ENCODE measurements at places on chromosomes 13 and 19.
A peak's percentile ranks its signal among the peaks of the same experiment; 100 is the strongest.

- no peak for DNase-seq
These were observed 625.7 kb upstream of the PCDH9 start for GRCh38 chr13:67855741-67856238.

GRCh38 chr13:22271903-22272302, 601.0 kb downstream of the FGF9 start:
- DNase-seq, result no peak

GRCh38 chr13:25771202-25771601, 280.6 kb downstream of the SHISA2 start:
- peak; percentile 24 for DNase-seq

GRCh38 chr19:41302624-41303351, 7.2 kb upstream of the CCDC97 start:
- DNase-seq, result no peak

GRCh38 chr19:45344621-45345505, 4.3 kb downstream of the KLC3 start:
- DNase-seq, result no peak

- no peak for DNase-seq
These were observed 405.3 kb upstream of the GPC6 start for GRCh38 chr13:92821324-92821723.

GRCh38 chr19:19421299-19421696, 15.8 kb downstream of the GATAD2A start:
- DNase-seq, result no peak

DNA sequence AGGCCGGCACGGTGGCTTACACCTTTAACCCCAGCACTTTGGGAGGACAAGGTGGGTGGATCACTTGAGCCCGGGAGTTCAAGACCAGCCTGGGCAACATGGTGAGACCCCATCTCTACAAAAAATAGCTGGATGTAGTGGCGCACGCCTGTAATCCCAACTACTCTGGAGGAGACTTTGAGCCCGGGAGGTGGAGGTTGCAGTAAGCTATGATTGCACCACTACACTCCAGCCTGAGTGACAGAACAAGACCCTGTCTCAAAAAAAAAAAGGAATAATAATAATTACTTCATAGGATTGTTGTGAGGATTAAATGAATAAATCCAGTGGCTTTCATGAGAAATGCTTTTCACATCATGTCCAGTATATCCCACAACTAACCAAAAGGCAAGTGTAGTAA, 8.0 kb downstream of the IGSF23 start:
- no peak for DNase-seq

DNA sequence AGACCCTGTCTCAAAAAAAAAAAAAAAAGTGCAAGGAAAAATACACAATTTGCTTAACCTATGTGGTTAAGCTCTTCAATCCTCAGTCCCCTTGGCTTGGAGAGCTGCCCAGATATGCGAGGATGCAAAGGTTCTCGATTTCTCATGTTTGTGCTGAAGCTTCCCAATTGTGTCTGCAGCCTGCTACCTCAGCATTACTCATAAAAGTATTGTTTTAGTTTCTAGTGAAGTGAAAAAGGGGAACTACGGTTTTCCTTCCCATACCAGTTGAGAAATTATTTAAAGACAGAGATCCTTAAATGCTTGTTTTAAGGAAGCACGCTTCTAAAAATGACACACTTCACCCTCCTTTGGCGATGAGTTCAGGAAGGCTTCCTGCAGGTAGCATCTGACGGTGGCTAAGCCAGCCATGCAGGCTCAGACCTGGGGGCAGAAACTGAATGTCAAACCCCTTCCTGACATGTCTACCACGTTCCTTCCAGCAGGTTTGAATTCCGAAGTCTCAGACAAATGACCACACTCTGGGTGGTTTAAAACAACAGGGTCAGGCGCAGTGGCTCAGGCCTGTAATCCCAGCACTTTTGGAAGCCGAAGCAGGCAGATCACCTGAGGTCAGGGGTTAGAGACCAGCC, 47.9 kb downstream of the RUBCNL start:
- no peak for DNase-seq

DNA sequence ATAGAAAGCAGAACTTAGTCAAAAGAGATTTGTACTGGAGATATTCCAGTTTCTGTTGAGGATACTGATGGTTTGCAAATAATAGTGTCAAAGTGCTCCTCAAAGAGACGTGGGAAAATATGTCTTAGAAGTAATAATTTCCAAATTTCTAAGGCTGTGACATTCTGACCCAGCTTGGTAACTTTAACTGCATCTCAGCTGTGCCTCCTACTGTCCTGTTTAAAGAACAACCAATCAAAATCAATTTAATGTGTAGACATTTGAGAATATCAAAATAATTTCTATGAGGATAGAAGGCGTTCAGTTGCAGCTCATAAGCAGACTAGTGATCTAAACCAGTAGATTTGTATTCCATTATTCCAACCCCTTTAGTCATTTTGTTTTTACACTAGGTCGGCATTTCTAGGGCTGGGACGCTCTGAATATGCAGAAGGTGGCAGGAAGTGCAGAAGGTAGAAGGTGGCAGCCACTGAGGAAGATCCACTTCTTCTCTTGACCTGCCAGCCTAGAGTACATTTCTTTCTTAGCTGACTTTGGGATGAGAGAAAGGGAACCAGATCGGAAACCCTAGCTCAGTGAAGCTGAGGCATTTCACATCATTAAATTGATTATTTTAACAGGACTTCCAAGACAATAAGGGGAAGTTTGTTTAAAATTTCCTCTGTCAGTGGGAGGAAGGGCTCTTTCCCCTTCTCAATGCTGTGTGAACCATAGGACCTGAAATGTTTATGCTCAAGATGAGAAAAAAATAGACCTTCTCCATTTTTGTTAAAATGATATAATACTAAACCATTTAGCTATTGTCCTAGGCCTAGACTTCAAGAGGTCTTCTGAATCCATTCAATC, 67.5 kb downstream of the COL4A1 start:
- no peak for DNase-seq

GRCh38 chr19:6710273-6711077, 10.0 kb downstream of the C3 start:
- no peak for DNase-seq

DNA sequence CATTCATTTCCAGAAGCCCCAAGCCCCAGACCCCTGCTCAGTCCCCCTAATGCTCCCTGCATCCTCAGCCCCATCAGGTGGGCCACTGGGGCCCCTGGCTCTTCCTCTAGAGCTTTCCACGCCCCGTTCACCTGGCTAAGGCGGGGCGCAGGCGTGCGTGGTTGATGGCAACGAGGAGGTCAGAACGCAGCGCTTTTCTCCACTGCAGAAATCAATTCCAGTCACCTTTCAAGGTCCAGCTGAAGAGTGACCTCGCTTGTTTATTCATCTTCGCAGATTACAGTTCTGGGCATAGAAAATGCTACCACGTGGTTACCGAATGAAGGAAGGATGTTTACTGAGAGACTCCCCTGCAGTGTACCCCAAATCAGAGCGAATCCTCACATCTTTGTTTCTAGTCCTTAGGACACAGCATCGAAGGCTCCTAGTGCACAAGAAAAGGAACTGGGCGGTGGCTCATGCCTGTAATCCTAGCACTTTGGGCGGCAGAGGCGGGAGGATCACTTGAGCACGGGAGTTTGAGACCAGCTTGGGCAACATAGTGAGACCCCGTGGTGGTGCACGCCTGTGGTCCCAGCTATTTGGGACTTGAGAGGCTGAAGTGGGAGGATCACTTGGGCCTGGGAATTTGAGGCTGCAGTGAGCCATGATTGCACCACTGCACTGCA, 828 bp upstream of the PBX4 start:
- no peak for DNase-seq

DNA sequence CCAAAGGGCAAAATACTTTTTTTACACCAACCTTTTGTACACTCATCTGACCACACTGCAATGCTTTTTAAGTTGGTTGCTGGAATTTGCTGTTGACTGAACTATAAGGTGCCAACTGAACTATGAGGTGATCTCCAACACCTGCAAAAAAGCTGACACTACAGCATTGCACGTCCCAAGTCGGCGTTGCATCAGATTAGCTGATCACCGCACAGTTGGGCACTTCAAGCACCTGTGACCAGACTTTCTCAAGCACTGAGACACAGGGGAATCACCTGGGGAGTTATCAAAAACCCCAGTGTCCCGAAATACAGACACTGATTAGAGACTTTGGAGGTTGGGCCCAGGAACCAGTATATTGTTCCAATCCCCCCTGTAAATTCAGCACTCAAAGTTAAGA, 1.1 kb downstream of the NLRP11 start:
- peak; percentile 97 for DNase-seq

DNA sequence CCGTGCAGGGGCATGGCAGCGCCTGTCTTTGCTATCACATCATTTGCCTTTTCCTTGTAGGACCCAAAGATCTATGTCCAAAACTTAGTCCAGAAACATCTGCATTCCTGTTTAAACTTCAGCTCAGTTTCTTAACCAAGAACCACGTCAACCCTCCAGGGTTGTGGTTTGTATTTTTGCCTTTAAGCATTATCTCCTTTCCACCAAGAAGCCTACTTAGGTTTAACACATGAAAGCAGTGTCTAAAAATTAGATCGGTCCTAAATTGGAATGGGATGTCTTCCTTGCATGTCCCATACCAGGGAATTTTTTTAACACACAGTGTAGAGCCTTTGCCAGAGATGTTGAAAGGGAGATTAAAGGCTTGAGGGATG, 38.8 kb downstream of the DHRS12 start:
- DNase-seq, result no peak

- no peak for DNase-seq
These were observed 231.2 kb downstream of the NHLRC3 start for GRCh38 chr13:39269411-39269810.

GRCh38 chr19:48645620-48646000, 377 bp downstream of the CA11 start:
- no peak for DNase-seq
